ENCODE measurements at places on chromosomes 4 and X.
A peak's percentile ranks its signal among the peaks of the same experiment; 100 is the strongest.

DNA sequence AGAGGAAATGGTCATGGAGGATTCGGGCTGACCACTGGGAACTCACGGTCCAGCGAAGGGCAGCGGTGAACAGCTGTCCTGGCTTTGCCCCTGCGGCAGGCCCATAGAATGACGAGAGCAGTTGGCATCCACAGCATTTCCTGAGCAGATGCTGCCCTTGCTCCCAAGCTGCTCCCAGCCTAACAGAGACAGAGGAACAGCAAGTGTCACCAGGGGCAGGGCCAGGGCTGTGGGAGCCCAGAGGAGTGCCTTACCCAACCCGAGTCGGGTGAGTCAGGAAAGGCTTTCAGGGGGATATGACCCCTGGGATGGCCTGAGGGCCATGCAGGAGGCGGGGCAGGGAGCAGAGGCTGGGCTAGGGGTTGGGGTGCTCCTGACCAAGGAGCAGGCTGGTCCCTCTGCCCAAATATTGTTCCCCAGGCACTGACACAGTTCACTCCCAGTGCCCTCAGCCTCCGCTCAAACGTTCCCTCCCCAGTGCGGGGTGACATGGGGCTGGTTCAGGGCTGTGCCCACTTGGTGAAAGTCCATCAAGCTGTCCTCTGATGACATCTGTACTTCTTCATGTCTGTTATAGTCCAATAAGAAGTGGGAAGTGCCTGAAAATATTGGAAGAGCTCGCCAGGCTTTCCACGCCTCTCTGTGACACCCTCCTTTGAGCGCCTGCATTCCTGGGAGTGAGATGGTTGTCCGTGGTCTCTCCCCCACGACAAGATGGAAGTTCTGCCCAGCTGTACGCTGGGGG, 64.7 kb upstream of the GPR78 start:
- no peak for DNase-seq

- no peak for DNase-seq
These were observed 63.7 kb downstream of the TMEM164 start for GRCh38 chrX:110066488-110067225.

DNA sequence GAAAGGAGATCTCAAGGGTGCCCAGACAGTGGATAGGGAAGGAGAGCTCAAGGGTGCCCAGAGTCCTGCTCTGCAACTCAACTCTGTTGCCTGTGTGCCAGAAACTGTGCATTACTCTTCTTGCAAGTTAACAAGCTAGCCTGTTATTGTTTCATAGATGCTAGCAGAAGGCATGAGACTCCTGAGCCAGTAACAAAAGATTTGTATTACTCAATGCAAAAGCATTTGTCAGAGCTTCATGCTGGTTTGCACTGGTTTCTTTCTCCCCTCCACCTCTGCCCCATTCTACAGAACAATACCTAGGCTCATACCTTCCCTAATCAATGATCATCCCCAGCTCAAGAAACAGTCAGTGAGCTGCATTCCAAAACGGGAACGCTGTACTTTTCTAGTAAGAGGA, 124.5 kb upstream of the NEIL3 start:
- DNase-seq = no peak

DNA sequence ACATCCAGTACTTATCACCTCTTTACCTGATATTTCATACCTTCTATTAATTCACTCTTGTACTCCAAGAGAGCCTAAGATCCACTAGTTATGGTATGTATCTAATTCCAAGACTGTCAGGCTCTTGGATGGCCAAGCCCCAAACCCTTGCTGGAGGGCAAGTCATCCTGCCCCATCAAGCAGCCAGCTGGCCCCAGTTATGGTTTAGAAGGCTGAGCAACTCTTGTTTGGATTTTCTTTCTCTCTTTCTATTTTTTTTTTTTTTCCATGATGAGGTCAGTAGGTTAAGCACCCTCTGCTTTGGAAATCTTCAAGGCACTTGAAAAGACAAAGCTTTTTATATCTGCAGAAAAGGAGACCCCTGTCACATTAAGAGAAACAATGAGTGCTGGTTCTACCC, 10.9 kb upstream of the FGF16 start:
- no peak for DNase-seq

GRCh38 chrX:134929808-134930207, 61.0 kb upstream of the SMIM10 start:
- DNase-seq = no peak

DNA sequence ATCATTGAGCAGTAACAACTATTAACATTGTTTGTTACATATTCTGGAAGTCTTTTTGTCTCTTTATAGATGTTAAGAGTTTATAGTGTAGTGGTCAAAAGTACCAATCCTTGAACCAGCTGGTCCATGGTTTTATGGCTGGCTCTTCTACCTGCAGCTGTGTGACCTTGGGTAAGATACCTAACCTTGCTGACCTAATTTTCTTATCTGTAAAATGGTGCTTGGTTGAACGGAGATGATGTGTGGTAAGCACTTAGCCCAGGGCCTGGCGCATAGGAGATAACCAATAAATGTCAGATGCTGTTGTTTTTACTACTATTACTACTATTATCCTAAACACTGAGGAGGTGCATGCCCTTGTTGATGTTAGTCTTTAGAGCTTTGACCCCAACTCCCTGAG, 116.6 kb downstream of the TMEM164 start:
- DNase-seq = no peak

DNA sequence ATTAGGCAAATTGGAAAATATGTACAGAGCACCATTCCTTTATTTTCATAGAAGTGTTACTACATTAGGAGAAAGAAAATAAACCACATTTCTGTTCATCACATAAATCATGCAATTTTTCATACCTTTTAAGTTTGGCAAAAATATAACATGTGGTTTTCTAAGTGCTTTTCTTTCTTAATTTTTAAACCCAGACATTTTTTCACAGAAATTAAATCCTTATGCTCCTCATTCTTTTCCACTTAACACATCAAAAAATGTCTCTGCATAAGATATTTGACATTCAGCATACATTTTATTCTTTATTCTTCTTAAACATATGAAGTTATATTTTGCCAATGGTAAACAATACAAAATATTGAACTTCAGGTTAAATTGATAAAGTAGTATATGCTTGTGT, 826.6 kb upstream of the SLIT2 start:
- DNase-seq = no peak

GRCh38 chrX:20029728-20030127, 38.9 kb upstream of the BCLAF3 start:
- DNase-seq = no peak

DNA sequence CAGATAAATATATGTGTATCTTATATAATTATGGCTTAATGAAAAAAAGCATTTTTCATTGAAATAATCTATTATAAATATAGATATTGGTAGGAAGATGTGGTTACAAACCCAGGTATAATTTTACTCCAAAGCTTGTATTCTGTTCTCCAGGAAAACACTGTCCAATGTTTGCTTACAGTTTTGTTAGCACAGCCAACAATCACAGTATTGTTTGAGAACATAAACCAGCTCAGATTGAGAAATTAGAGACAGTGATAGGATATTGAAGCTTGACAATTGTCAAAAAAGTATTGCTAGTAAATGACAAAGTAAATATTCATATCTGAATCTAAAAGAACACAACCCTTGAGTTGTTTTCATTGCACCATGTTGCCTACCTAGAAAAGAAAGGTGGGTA, 228.8 kb downstream of the ADGRL3 start:
- no peak for DNase-seq

GRCh38 chr4:89305712-89306437, 1.7 kb downstream of the GPRIN3 start:
- no peak for DNase-seq

- DNase-seq = peak; percentile 2
These were observed 79.8 kb upstream of the SMARCAD1 start for GRCh38 chr4:94127707-94128328.

- DNase-seq = no peak
These were observed 37.4 kb downstream of the PPP3CA start for GRCh38 chr4:101309925-101310324.

- DNase-seq = no peak
These were observed 215.2 kb upstream of the NOCT start for GRCh38 chr4:138800421-138800820.

DNA sequence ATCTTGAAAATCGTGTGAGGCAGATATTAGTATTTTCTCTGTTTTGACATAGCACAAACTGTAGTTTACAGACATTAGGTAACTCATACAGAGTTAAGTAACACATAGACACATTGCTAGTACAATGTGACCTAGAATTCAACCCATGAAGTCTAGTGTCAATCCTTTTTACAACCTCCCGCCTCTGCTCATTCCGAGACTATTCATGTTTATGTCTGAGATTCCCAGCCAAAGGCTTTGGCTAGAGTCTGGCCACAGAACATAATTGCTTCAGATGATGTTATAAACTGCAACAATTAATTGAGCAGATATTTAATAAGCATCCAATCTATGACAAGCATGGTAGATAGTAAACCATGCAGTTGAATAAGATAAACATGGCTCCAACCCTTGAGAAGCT, 841.0 kb downstream of the STIM2 start:
- DNase-seq = no peak

DNA sequence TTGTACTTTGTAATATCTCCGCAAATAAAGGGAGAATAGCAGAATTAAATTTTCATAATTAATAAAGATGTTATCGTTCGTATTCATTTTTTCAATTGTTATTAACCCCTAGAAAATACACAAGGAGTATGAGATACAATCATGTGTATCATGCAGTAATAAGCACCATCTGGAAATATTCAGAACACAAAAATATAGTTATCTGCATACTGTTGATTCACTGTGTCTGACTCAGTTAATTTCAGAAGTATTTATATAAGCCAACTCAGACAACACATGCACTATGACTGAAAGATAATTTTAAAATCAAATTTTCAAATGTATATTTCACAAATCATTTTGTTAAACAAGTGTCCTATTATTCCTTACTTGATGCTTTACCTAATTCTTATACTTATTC, 1954.8 kb downstream of the ARAP2 start:
- no peak for DNase-seq

- DNase-seq = no peak
These were observed 126.7 kb upstream of the RAI2 start for GRCh38 chrX:17987783-17988182.

DNA sequence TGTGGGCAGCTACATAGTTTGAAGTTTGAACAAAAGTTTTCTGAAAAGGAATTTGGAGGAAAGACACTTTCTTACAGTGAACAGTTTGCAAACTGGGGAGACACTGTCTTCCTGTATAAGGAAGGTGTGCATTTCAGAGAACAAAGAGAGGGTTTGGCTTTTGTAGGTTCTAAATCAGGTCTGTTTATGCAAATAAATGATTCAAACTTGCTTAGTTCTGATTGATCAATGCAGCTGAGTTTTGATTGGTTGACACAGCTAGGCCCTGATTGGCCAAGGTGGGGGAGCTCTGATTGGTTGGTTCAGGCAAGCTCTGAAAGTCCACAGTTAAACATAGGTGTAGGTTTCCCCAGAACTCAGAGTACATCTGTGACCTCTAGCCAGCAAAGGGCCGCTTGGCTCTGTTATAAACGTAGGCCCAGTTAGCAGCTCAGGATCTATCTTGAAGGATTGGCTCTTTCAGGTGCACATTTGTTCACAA, 63.0 kb upstream of the ENPP6 start:
- no peak for DNase-seq

DNA sequence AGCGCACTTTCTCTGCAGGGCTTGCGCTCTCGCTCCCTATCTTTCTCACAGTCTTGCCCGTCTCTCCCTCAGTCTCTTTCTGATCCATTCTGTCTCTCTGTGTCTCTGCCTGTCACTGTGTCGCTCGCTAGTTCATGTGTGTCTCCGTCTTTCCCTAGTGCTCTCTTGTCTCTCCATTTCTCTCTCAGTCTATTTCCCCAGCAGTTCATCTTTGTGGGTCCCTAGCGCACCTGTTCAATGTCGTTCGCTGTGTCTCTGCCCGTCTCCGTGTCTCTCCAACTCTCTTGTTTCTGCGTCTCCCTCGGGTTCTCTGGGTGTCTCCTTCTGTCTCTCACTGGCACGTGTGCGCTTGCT, 1.5 kb downstream of the GPR101 start:
- no peak for DNase-seq

GRCh38 chr4:143386812-143387211, 50.1 kb downstream of the GAB1 start:
- DNase-seq = no peak

DNA sequence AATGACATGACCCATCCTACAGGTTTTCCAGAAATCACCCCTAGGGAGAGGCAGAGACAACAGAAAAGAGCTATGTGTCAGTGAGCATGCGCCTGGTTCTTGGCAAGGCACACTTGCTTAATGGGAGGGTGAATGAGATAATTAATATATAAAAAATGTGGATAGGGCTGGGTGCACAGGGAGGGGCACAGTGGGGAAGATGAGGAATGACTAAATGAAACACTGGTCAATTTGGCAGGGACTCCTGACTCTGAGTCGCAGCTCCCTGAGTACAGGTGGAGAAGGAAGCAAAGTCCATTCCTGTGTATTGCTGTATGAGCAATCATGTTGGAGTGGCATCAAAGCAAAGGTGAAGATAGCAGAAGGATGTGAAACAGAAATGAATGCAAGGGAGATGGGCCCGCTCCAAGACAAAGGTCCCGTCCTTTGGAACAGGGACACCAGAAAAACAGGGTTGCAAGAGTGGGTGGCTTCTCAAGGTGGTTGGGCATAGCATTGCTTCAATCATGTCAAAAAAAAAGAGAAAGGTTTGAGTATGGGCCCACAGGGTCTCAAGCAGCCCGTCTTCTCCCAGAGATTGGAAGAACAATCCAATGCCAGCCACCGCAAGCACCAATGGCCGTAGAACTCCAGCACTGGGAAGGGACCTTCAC, 278.4 kb upstream of the AGTR2 start:
- no peak for DNase-seq

GRCh38 chrX:1599791-1600405, 8.5 kb downstream of the AKAP17A start:
- DNase-seq = no peak

- no peak for DNase-seq
These were observed at the start of gene BMP2K for GRCh38 chr4:78776079-78776728. BMP2K (plus strand) TSS chr4:78776350; CDS start chr4:78776544, 194 bp downstream.

GRCh38 chrX:154029439-154029838, 9.7 kb upstream of the IRAK1 start:
- no peak for DNase-seq

- no peak for DNase-seq
These were observed 440.2 kb downstream of the INPP4B start for GRCh38 chr4:142405695-142406498.

GRCh38 chr4:95898226-95898625, 58.3 kb downstream of the PDHA2 start:
- DNase-seq = no peak

- DNase-seq = no peak
These were observed 95.4 kb downstream of the NYX start for GRCh38 chrX:41542536-41542935.

DNA sequence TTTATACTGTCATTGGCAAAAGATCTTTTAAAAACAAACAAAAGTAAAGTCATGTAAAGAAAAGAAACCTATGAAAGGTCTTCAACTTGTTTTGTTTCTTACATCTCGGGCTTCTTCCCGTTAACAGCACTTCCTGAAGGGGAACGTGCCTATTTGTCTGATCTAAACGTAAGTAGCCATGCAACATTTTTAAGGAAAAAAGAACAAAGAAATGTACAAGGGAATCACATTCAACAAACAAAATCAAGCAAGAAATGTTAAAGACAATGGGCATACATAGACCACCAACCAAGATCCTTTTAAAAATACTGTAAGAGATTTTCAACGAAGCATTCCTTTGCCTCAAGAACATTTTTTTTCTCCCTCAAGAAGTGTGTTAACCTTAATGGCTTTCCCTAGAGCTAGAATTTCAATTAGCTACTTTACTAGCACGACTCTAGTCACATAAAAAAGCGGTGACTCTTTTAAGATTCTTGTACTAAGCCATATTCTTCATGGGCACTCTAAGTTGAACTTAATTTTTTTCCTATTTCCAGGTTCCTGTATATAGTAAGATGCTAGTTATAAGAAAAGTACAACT, 112.0 kb upstream of the TTC29 start:
- DNase-seq = no peak
